ENCODE measurements at places on chromosomes 6 and 20.

DNA sequence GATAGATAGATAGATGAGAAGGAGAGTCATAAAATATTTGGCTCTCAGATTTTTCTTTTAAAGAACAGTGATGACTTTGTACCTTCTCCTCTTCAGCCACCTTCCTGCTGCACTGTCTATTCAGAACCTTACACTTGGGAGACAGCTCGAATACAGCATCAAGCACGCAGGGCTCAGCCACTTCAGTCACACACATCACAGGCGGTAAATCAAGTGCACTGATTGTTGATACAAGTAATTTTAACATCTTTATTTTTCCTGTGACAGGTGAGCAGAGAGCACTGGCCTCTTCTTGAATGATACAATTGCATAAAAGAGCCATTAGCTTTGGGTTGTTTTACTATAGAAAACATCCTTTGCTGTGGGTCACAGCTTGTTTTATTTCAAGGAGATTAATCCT, 1118.5 kb upstream of the EYS start:
- DNase-seq, result no peak

- DNase-seq, result no peak
Measured at GRCh38 chr20:8385247-8385646, 253.2 kb downstream of the PLCB1 start.

DNA sequence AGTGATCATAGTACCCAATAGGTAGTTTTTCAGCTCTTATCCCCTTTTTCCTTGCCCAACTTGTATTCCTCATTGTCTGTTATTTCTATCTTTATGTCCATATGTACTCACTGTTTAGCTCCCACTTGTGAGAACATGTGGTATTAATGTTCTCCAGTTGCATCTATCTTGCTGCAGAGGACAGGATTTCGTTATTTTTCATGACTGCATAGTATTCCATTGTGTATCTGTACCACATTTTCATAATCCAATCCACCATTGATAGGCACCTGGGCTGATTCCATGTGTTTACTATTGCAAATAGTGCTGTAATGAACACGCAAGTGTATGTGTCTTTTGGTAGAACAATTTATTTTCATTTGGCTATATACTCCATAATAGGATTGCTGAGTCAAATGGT, 819.5 kb upstream of the ADGRB3 start:
- DNase-seq, result no peak

DNA sequence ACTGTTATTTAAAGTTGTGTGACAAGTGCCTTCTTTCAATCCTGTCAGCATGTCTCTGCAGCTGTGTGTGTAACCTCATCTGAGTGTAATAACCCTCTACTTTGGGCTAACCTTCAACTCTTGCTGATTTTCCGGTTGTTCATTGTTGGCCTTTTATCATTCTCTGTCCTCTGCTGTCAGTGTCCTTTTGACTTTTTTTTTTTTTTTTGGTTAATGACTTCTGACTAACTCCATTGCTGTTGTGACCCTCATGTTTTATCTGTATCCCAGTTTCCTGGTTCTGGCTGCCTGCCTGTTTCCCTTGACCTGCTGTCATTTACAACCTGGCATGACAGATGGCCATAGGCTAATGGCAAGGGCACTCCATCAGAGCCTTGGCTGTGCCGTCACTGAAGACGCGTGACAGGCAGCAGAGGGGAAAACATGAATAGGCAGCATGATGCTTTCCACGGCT, 145.7 kb upstream of the MAN1A1 start:
- DNase-seq, result no peak

- peak; percentile 3 for DNase-seq
Measured at GRCh38 chr20:17431621-17432364, 99.4 kb downstream of the BFSP1 start.

GRCh38 chr6:139010674-139011073, 17.9 kb upstream of the ABRACL start:
- no peak for DNase-seq
